ENCODE measurements at places on chromosomes 11 and 22.

DNA sequence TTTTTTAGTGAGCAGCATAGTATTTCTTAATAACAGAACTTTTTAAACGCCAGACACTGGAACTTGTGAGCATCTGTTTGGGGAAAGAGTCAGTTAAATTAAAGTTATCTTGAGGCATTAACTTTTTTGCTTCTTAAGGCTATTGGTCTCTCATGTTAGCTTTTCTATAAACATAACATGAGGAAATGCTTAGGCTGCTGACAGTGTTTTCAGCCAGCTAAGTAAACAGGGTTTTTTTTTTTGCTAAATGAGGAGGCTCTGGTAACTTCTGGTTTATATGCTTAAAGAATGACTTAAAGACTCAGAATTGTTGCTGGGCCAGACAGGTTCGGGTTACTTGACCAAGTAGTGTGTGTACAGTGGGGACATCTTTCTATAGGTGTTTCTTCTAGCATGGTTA is 95.8 kb upstream of the ALKBH3 start:
- no peak for DNase-seq

- DNase-seq: no peak
Observed at GRCh38 chr11:63298258-63298657, 54.9 kb upstream of the SLC22A25 start.

DNA sequence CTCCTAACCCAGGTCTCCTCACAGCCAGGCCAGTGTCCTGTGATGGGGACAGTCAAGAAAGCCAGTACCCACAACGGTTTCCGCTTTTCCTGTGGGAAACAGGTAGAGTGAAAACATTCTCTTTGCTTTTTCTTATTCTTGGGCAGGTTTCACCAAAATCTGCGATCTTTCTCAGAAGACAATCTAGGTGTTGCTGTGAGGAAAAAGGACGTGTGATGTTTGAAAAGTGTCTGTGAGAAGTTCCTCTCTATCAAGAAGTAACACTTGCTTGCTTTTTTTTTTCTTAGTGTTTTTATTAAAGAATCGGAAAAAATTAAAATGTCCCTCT is 9.2 kb upstream of the IL2RB start:
- no peak for DNase-seq

DNA sequence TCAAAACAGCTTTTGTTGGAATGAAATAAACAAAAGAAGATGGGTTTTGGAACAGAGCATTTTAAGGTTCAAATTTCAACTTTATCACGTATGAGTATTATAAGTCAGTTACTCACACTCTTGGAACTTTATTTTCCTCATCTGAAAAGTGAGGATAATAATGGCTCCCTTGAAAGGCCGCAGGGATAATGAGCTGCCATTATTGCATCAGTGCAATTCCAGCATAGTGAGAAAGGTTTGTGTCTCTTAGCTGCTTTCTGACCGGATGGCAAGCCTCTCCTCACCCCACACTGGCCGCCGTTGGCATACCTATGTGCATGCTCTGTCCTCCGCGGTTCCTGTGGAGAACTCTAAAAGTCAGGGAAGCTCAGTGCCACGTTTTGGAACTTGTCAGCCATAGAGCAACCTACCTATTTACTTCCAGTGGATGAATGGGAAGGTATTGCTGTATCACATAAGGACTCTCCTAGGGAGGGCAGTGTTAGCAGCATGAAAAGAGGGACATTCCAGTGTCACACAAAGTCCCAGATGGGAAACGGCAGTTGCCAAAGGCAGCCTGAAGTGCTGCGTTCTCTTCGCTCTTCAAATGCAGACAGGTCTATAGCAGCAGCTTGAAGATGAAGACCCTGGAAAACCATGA is 368.9 kb downstream of the NTM start:
- DNase-seq: no peak

- DNase-seq: no peak
Observed at GRCh38 chr11:86793307-86793706, 7.0 kb upstream of the PRSS23 start.

- DNase-seq: no peak
Observed at GRCh38 chr11:79747406-79747805, 306.6 kb upstream of the TENM4 start.

DNA sequence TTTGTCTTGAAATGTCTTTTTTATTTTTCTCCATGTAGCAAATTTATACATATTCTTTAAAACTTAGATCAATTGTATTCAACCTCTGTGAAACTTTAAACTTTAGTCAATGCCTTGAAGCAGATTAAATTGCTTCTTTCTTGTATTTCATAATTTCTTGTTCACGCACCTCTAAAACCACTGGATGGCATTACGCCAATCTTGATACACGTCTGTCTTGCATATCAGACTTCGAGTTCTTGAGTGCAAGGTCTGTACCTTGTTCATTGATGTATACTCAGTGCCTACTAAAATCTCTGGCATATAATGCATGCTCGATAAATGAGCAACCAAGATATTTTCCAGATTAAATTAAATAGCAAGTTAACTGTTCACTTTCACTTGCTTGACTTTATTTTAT is 236.8 kb downstream of the CASP12 start:
- no peak for DNase-seq

- DNase-seq: no peak
Observed at GRCh38 chr22:32628628-32629572, 154.3 kb downstream of the FBXO7 start.

DNA sequence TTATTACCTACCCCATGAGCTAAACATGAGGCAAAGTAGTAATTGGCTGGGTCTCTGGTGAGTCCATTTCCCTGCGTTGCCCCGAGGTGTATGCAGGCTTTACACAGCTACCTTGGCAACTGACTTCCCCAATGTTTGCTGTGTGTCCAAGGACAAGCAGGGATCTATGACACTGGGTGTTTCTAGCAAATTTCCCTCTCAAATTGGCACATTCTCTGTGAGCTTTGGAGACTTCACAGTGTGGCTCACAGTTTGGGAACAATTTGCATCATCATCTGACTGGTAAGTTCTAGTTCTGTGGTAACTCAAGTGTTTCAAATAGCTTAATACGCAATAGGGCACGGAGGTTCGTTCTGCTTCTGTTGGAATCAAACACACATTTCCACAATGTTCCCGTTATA is 12.5 kb downstream of the NNMT start:
- DNase-seq: no peak

- no peak for DNase-seq
Observed at GRCh38 chr11:56932572-56933220, 56.0 kb upstream of the OR5AK2 start.

DNA sequence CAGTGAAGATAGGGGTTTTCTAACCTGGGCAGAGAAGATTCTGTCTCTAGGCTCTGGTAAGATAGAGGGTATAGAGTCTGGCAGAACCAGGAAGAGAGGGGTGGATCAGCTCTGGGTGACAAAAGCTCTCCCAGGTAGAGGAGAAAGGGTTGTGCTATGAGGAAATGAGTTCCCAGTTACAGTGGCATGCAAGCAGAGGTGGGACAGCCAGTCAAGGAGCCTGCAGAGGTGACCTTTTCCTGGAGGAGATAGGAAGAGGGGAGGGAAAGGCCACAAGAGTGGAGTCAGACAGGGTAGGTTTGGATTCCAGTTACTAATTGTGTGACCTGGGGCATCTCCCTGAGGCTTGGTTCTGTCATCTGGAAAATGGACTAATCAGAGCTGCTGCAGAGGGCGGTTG is 3.4 kb upstream of the CAPN5 start:
- DNase-seq: no peak

DNA sequence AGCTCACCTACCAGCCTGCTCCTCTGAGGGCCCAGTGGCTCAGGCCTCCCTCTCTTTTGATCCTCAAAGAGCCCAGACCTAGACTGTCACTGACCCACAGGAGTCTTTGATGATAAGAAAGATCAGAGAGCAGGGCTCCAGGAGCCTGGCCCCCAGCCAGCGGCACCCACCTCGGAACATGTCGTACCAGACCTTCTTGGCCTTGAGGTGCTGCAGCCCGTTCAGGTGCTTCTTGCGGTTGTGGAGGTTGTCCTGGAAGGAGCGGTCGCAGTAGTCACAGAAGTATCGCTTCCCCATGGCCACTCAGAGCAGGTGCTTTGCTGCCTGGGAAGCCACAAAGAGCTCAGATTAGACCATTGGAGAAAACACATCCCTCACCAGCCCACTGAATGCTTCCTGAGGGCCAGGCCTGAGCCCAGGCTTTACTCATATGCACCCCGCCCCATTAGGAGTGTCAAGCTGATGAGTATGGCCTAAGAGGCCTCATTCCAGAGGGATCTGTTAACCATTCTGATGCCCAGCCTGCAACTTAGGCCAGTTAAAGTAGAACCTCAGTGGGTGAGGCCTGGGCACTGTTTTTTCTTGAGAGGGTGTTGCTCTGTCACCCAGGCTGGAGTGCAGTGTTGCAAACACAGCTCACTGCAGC is 18.4 kb downstream of the ZMAT5 start:
- DNase-seq: no peak

- no peak for DNase-seq
Observed at GRCh38 chr11:75140269-75141138, 10.4 kb upstream of the SLCO2B1 start.

DNA sequence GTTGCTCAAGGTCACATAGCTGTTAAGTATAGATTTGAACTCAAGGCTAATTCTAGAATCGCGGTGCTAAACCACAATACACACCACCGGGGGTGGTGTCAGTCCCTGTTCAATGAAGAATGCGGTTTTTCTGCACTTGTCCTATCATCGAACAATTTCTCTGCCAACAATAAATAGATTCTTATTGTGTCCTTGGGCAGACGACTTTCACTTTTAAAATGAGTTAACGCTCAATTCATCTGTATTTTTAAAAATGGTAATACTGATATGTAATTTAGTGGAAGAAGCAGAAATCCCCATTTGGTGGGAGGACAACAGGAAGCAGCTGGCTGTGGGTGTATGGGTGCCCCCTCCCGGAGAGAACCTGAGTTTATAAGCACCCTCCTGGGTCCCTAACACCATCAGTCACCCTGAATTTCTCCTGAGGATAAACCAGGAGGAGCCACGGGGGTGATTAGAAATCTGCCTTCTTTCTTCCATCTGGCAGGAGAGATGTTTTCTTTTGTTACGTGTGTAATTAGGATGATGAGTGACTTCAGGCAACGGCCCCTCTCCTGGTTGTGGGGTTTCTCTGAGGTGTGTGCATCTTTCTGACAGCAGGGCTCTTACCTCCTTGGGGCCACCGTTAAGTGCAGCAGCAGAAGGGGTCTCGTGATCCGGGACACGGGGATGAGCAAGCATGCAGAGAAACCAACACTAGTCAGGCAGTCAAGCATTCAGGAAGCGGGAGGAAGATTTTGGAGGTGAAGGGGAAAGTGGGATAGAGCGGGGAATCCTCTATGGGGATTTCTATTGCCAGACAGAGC is 87.7 kb downstream of the GRAMD1B start:
- no peak for DNase-seq

DNA sequence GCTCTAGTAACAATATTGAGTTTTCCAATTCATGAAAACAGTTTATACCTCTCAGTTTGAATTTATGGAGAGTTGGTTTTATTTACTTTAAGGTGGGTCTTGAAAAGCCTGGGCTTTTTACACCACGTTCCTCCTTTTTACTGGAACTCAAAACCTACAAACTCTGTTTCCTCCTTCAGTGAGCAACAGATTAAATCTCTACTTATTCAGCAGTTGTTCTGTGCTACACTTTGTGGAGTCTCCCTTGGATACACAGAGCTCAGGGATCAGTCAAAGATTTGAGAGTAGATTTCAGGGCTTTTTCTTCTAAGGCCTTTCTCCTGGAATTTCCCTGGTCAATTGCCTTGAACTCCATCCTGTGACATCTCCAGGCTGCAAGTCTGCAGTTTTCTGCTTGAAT is 3.5 kb downstream of the NXPE1 start:
- DNase-seq: no peak

GRCh38 chr11:73907191-73907590 is 30.4 kb downstream of the PAAF1 start:
- DNase-seq: no peak

GRCh38 chr11:46697303-46697702 is 3.1 kb downstream of the ARHGAP1 start:
- DNase-seq: peak; percentile 34

GRCh38 chr22:22894740-22895731 is 7.4 kb downstream of the IGLL5 start:
- DNase-seq: peak; percentile 33

- no peak for DNase-seq
Observed at GRCh38 chr11:67644042-67644441, 4.5 kb upstream of the TBX10 start.

DNA sequence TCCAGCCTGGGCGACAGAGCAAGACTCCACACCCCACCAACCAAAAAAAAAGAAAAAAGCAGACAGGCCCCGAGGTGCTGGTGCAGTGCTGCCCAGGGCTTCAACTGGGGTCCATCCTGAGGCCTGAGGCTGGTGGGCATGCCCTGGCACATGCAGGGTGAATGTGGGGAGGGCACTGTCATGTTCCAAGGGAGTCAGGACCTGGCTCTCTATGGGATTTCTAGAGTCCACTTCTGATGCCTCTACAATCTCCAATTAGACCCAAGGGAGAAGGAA is 10.1 kb downstream of the CENPM start:
- no peak for DNase-seq

GRCh38 chr11:94032725-94033124 is 11.6 kb downstream of the HEPHL1 start:
- DNase-seq: no peak

GRCh38 chr11:14741195-14741594 is 97.6 kb downstream of the PDE3B start:
- DNase-seq: no peak

- DNase-seq: no peak
Observed at GRCh38 chr22:45308957-45309421, 745 bp upstream of the FAM118A start.

Data from right forelimb (tissue), 1 donor.